ENCODE measurements at places on chromosomes 16 and 17. TPM values are rescaled to one million over a fixed set of nuclear protein-coding genes. Genes with fewer than 3 reads are reported as not detected.
A peak's percentile ranks its signal among the peaks of the same experiment; 100 is the strongest.

ADAM11 gene
- 0.12 TPM for total RNA-seq

- no peak for DNase-seq
- no peak overlapping the region for H3K4me3 ChIP-seq
- no peak overlapping the region for H3K27ac ChIP-seq
- no peaks in the 10 kb centered on the region for H3K36me3 ChIP-seq
- H3K4me1 ChIP-seq: no peaks in the 10 kb centered on the region
- H3K27me3 ChIP-seq: no peaks in the 10 kb centered on the region
These were observed 17.1 kb downstream of the SPIRE2 start for GRCh38 chr16:89845417-89845816.

GRCh38 chr17:6800422-6801027, 24.5 kb downstream of the FBXO39 start:
- H3K4me1 ChIP-seq: no peaks in the 10 kb centered on the region
- no peak overlapping the region for H3K27ac ChIP-seq
- no peaks in the 10 kb centered on the region for H3K27me3 ChIP-seq
- H3K4me3 ChIP-seq: no peak overlapping the region
- H3K36me3 ChIP-seq: no peaks in the 10 kb centered on the region

- no peaks in the 10 kb centered on the region for H3K27me3 ChIP-seq
- no peaks in the 10 kb centered on the region for H3K4me1 ChIP-seq
- no peaks in the 10 kb centered on the region for H3K36me3 ChIP-seq
- H3K27ac ChIP-seq: no peak overlapping the region
These were observed 671.7 kb downstream of the CDH11 start for GRCh38 chr16:64450177-64450576.

TP53TG3B gene
- total RNA-seq: not detected

PERCC1 gene
- not detected for total RNA-seq

DNA sequence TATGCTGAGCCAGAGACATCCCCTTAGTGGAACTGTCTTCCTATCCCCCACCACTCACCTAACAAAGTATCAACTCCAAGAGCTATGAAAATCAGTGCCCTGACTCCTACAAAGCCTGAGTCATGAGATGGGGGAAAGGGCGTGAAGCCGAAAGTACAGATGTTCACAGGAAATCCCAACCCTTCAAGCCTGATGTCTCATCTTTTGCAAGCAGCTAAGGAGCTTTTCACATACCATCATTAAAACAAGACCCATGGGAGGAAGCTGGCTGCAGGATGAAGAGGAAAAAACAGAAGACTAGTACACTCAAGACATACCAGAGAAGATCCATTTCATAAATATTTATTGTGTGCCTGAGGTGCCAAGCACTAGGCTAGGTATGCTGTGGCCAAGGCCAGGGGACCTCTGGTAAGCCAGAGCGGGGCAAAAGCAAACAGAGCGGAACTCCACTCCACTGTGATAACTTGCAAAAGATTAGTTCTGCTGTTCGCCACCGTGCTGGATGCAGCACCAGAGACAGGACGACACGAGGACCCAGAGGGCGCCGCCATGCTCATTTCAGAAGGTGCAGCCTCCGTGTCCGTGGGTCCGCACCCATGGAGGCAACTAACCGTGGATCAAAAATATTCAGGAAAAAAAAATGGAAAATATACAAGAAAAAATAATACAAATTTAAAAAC, 4.5 kb upstream of the MNT start:
- DNase-seq: no peak
- no peaks in the 10 kb centered on the region for H3K36me3 ChIP-seq
- H3K4me1 ChIP-seq: peaks cover 14% of the 10 kb centered on the region
- no peak overlapping the region for H3K27ac ChIP-seq
- H3K27me3 ChIP-seq: no peaks in the 10 kb centered on the region

RND2 gene
- total RNA-seq: 0.09 TPM

CDT1 gene
- total RNA-seq: 0.44 TPM

DNA sequence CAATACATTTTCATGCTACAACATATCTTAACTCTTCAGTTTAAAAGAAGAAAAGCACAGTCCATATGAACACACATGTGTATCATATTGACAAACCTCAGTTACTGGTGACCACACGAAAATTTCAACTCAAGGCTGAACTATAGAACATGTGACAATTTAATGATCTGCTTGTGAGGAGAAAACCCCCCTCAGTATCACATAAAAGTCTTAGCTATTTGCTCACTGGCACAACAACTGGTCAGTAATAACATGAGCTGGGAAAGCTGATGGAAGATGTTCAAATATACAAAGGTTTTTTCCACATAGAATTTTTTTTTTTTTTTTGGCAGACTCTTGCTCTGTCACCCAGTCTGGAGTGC, 19.5 kb downstream of the ZNF652 start:
- peak overlapping the region; percentile 1 for H3K4me3 ChIP-seq
- no peak for DNase-seq
- no peaks in the 10 kb centered on the region for H3K27me3 ChIP-seq
- peak overlapping the region; percentile 43 for H3K27ac ChIP-seq
- H3K36me3 ChIP-seq: no peaks in the 10 kb centered on the region

DNA sequence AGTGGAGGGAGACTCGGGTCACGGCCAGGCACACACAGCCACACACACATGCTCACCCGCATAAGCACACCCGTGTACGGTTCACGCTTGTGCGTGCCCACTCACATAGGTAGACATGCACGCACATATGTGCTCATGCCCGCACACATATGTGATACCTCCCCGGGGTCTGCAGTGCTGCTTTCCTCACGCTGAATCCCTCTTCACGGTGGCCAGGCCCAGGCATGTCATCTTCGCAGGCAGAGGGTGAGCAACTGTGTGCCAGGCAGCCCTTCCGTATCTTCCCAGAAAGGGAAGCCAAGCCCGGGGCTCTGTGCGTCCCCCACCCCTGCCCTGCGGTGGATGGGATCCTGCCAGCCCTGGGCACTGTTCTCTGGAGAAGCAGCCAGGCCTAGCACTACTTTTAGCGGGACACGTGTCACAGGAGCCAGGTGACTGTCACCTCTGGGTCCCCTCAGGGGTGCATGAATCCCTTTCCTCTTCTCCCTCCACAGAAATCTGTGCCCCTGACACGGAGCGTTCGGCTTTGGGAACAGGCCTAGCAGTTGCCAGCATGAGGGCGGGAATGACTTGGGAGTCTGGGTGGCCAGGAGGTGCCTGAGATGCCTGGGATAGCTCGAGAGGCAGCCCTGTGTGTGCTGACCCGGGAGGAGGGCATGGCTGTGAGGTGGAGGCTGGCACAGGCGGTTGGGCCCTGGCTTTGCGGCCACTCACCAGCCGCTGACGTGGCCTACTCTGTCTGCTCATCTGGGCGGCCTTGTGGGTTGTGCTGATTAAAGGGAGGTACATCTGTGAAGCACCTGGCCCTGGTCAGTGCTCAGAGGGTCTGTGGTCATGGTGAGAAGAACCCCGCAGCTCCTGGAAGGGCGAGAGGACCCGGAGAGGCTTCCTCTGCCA, 47.5 kb downstream of the BAIAP2 start:
- no peaks in the 10 kb centered on the region for H3K27me3 ChIP-seq
- no peak overlapping the region for H3K4me3 ChIP-seq
- peaks cover 21% of the 10 kb centered on the region for H3K36me3 ChIP-seq
- H3K4me1 ChIP-seq: no peaks in the 10 kb centered on the region
- DNase-seq: peak; percentile 89
- H3K27ac ChIP-seq: peak overlapping the region; percentile 98

PIRT gene
- total RNA-seq: not detected

DNA sequence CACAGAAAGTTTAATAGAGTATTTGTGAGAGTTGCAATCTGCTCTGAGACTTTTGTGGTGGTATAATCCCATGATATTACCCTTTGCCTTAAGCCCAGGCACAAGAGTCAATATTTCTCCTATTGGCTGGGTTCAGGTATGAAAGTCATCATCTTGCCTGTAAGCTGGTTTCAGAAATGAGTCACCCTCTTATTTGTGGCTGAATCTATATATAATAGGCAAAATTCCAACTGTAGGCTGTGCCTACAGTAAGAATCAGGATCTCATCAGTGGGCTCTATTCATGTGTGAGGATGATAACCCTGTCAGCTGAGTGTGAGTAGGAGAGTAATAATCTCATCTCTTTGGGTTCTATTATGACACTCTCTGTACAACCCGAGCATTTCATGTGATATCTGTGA, 2103.1 kb downstream of the TP53TG3F start:
- no peak for DNase-seq
- no peaks in the 10 kb centered on the region for H3K27me3 ChIP-seq
- no peaks in the 10 kb centered on the region for H3K4me1 ChIP-seq
- H3K27ac ChIP-seq: no peak overlapping the region
- H3K36me3 ChIP-seq: no peaks in the 10 kb centered on the region
